NB4 (cell line): ENCODE measurements at places on chromosomes 7 and 10.

DNA sequence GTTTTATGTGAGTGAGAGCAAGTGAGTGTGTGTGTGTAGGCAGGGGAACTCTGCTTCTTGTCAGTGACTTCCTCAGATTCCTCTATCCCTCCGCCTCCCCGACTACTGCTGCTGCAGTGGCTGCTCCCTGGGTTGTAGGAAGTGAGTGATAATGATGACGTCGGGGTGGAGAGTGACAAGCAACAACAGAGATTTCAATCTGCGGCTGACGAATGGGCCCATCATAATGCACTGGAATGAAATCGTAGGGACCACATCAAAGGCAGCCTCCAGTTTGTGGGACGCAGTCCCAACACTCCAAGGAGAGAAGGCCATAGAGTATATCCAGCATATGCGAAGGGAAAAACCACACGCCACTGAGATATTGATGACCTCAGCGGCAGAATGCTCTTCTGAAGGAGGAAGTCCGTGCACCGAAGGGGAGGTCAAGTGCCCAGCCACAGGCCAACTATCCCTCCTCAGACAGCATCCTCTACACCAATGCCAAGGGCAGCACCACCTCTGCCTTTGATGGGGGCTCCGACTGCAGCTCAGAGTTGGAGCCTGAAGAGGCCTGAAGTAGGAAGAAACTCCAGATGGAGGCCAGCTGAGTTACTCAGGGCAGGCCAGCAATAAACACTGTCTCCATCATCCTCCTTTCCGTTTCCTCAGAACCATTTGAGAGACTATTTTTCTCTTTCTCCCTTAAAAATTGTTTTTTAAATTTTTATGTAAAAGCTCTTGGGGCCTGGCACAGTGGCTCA is 11.3 kb upstream of the STMP1 start:
- peak; percentile 18 for DNase-seq

DNA sequence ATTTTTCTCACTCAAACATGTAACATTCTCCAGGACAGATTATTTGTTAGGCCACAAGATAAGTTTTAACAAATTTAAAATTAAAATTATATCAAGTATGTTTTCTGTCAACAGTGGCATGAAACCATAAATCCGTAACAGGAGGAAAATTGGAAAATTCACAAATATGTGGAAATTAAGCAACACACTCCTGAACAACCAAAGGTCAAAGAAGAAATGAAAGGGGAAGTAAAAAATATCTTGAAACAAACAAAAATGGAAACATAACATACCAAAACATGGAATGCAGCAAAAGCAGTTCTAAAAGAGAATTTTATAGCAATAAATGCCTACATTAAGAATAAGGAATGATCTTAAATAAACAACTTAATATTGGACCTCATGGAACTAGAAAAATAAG is 147.3 kb downstream of the ZEB1 start:
- DNase-seq: no peak

DNA sequence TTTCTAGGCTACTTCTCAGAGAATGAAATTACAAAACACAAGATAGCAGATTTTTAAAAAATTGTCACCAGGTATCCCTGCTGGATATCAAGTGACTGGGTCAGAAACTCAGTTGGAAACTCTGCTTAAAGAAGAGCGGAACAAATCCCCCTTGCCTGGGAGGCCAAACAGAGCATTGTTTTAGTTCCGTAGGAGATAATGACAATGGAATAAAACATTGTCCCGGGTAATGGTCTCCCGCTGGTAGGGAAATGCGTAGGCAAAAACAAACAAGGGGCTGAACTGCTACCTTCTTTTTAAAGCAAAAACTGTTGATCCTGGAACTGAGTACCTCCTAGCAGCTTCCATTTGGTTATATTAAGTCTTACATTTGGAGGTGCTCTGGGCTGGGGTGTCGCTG is 21.3 kb upstream of the VAX1 start:
- no peak for DNase-seq

DNA sequence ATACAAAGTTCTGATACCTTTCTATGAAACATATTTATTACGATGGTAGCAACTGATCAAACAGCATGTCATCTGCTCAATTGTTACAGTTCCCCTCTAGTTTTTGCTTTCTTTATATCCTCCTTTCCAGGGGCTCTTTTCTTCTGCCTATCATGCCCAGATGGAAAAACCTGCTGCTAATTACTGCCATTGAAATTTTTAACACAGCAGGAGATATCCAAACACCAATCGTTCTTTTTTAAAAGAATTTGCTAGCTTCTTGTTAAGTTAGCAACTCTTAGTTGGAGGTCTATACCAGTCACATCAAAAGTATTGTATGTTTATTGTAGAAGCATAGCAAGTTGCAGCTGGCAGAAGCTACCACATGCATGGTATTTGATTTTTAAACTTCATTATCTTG is 768.5 kb downstream of the NXPH1 start:
- no peak for DNase-seq

GRCh38 chr10:29994811-29995210 is 64.6 kb downstream of the JCAD start:
- DNase-seq: no peak

GRCh38 chr7:143410521-143411004 is 1.9 kb upstream of the EPHA1 start:
- DNase-seq: peak; percentile 98

- no peak for DNase-seq
These were observed 275.2 kb downstream of the PCDH15 start for GRCh38 chr10:54525816-54526215.

GRCh38 chr7:37191797-37192196 is 256.9 kb downstream of the ELMO1 start:
- no peak for DNase-seq

DNA sequence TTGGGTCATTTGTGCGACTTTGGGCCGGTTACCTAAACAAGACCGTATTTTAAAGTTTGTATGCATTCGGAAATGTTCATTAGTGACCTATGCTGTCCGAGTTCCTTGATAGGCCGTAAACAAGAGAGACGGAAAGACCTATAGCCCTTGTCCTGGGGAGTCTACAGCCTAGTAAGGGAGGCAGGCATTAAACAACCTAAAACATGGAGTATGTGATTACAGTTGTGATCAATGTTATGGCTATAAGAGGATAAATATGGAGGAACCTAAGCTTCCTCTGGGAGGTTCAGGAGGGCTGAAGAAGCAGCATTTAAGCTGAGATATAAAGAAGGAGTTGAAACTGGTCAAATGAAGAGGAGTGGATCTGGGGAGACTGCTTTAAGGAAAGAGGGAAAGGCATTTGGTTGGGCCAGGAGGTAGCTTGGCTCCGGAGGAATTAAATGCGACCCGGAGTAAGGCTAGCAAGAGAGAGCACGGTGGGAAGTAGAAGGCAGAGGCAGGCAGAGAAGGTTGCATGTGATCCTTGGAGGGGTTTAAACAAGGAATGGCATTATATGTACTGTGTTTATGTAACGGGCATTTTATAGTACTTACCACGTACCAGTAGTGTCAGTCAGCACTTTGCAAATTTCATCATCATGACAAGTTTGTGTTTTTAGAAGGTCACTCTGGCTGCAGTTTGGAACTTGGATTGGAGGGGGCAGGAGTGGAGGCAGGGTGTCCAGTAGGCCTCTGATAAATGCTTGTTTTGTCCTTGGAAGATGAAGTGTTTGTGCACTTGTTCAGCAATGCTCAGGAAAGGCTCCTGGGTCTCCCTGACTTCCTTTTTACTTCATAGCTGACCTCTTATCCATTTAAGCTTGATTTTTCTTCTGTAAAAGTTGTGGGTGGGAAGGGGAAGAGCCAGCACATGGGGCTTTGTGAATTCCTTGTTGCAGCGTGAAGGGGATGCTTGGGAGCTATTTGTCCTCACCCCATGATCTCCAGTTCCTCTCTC is 1.0 kb upstream of the AVPI1 start:
- peak; percentile 50 for DNase-seq

GRCh38 chr10:132058793-132059759 is 6.7 kb upstream of the JAKMIP3 start:
- DNase-seq: no peak

DNA sequence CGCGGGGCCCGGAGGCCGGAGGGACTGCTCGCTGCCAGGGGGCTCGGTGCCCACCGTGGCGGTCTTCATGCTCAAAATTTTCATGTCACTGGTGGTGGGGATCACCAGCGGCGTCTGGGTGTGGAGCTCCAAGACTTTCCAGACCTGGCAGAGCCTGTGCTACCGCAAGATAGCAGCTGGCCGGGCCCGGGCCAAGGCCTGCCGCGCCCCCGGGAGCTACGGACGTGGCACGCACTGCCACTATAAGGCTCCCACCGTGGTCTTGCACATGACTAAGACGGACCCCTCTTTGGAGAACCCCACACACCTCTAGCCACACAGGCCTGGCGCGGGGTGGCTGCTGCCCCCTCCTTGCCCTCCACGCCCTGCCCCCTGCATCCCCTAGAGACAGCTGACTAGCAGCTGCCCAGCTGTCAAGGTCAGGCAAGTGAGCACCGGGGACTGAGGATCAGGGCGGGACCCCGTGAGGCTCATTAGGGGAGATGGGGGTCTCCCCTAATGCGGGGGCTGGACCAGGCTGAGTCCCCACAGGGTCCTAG is 2.0 kb downstream of the FZD9 start:
- no peak for DNase-seq

GRCh38 chr7:103048833-103049232 is 25.8 kb downstream of the FBXL13 start:
- DNase-seq: peak; percentile 42

DNA sequence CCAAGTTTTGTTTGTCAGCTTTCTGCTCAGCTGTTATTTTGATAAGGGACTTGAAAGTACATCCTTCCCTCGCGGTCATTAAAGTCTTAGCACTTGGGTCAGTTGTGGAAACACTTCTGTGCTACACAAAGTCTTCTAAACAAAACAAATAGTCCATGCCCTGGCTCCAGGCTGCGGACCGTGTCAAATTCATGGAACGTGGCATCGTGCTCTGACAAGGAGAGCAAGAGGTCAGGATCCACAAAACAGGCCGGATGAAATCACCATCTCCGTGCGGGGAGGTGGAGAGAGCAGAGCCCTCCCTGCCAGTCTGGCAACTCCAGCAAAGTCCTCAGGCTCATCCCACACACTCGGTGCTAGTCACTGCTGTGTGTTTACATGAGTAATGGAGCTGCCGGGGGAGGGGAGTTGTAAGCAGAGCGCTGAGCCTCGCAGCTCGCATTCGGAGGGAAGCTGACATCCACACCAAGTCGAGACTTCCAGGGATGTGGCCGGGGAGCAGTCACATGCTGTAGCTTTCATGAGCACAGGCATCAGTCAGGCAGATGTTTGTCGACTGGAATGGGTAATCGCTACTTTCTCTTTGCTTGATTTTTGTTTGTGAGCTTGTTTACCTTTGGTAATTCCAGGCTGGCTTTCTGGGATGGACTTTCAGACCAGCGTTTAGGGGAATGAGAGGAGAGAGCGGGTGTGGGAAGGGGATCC is 147.6 kb downstream of the ARID5B start:
- peak; percentile 36 for DNase-seq

DNA sequence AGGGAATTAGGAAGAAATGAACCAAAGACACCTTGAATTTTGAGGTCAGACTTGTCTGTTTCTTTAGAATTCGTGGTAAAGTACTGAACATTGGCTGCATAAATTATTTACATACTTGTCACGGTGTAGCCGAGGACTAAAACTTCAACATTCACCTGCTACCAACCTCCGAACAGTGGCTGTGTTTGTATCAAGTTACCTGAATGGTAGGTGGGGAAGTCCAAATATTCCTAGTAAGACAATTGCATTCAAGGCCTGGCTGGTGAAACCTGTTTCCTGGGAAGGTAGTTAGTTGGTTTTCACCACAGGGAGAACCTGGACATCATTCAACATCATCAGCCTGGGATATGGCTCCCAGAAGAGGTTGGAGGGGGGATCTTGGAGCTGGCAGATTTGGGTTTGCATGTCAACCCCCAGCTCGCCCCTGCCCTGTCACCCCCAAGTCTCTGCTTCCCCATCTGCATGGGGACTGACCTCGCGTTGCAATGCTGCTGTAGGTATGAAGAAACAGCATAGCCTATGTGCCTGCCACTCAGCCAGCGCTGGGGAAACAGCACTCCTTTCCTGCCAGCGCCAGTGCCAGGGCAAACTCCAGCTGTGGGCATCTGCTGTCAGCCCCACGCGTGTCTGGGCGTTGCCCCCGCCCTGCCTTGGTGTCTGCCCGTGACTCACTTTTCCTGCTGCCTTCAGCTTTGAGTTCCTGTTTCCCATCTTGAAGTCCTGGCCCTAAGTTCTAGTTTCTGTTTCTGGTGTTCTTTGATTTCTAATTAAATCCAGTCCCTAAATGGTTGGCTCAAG is 12.7 kb upstream of the LARP4B start:
- DNase-seq: peak; percentile 67

DNA sequence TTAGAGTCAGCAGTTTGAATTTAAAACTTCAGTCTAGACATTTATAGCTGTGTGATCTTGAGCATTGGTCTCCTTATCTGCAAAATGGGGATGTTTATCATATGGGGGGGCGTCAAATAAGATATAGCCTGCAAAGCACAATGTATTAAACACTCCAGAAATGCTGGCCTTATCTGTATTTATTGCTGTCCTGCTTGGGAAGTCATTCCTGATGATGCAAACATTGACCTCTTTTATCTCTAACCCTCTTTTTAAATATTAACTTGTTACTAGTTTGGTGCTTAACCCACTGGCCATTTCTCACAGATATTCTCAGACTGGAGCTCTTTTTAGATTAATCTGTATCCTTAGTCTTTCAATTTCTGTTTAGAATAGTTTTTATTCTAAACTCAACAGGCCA is 13.2 kb downstream of the MRPS33 start:
- DNase-seq: no peak

- no peak for DNase-seq
These were observed 262.2 kb downstream of the FZD1 start for GRCh38 chr7:91526404-91526803.

GRCh38 chr7:45390731-45391130 is 183.4 kb upstream of the ADCY1 start:
- DNase-seq: no peak

- DNase-seq: no peak
These were observed 49.3 kb upstream of the GNA12 start for GRCh38 chr7:2893411-2893861.

DNA sequence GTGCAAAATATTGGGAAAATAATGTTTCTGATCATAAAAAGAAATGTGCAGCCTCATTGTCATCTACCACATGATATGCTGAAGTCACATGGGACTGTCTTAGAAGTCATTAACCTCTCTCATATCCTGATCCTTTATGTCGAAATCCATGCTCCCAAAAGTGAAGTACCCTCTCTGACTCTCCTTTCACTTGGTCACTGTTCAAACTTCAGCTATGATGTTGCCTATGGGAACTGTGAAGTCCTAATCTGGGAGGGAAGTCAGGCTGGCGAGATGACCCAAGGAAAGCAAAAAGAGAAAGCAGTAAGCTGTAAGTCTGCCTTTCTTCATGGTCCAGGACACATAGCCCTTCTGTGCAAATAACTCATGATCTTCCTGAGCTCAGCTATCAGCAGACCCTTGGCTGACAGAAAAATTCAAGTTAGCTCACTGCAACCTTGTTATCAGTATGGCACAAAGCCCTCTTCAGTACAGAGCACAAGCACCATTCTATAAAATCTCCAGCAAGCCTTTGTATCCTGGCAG is 29.5 kb downstream of the WASL start:
- peak; percentile 41 for DNase-seq

- DNase-seq: no peak
These were observed 25.9 kb downstream of the HTRA1 start for GRCh38 chr10:122487174-122487765.
